Calu3 (cell line): ENCODE measurements at places on chromosomes 7 and 10. TPM values are rescaled to one million over a fixed set of nuclear protein-coding genes. Genes with fewer than 3 reads are reported as not detected.

GRCh38 chr10:63614371-63614891 is 93.2 kb downstream of the REEP3 start:
- no peak overlapping the region for H3K4me3 ChIP-seq
- no peaks in the 10 kb centered on the region for H3K27me3 ChIP-seq
- H3K36me3 ChIP-seq, result peaks cover 24% of the 10 kb centered on the region

DNA sequence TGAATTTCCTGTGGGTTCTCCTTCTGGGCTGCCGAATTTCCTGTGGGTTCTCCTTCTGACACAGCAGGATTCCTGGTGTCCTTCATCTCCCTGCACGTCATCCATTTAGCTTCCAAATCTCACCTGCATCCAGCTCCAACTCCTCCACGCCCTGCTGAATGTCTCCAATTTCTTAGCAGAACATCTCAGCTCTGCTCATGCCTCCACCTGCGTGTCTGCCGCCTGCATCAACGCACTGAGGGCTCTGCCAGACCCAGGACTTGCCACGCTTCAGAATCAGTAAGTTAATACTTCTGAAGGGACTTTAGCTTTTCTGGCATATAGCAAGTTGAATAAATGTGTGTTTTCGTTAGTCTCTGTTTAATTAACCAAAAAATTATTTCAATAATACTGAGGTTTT is 31.1 kb upstream of the VIPR2 start:
- no peak overlapping the region for H3K4me3 ChIP-seq
- H3K4me1 ChIP-seq, result no peaks in the 10 kb centered on the region
- peaks cover 5% of the 10 kb centered on the region for H3K36me3 ChIP-seq
- no peak overlapping the region for H3K27ac ChIP-seq
- no peak for DNase-seq

- no peak overlapping the region for H3K4me3 ChIP-seq
- no peaks in the 10 kb centered on the region for H3K36me3 ChIP-seq
- H3K27ac ChIP-seq, result no peak overlapping the region
- H3K27me3 ChIP-seq, result no peaks in the 10 kb centered on the region
Observed at GRCh38 chr7:42763137-42763551, 148.7 kb downstream of the C7orf25 start.

DNA sequence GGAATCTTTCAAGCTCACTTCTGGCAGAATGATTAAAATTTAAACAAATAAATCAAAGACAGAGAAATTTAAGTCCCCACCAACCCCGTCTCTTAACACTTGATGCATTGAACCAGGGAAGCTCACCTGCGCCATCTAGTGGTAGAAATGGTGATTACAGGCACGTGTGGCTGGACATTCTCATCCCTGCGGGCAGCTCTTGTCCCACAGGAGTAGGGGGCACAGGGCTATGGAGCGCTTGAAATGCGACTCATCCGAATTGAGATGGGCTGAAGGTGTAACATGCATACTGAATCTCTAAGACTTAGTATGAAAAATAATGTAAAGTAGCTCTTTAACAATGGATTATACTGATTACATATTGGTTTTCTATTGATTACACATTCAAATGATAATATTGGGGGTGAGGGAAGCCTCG is 24.8 kb upstream of the SLIT1 start:
- peaks cover 44% of the 10 kb centered on the region for H3K27me3 ChIP-seq
- H3K4me1 ChIP-seq, result no peaks in the 10 kb centered on the region
- no peak overlapping the region for H3K27ac ChIP-seq
- no peaks in the 10 kb centered on the region for H3K36me3 ChIP-seq
- peak; percentile 64 for DNase-seq

DNA sequence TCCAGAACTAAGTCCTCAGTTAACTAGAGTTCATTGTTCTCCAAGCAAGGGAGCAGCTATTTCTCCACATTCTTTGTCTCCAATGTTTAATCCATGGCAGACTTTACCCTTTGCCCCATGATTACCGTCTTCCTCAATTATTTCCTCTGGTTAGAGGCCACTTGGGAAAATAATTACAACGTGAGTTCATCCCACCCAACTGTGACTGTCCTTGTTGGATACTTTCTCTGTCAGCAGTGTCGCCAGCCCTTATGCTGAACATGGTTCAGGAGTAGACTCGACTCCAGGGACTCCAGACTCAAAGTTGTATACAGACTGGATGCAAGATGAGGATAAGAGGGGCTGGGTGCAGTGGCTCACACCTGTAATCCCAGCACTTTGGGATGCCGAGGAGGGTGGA is 17.1 kb upstream of the SEPHS1 start:
- no peak for DNase-seq
- H3K27ac ChIP-seq, result no peak overlapping the region
- no peaks in the 10 kb centered on the region for H3K36me3 ChIP-seq

- no peaks in the 10 kb centered on the region for H3K4me1 ChIP-seq
- no peaks in the 10 kb centered on the region for H3K27me3 ChIP-seq
- no peak overlapping the region for H3K4me3 ChIP-seq
- H3K27ac ChIP-seq, result no peak overlapping the region
Observed at GRCh38 chr7:145105561-145105960, 269.7 kb upstream of the TPK1 start.

GRCh38 chr7:82335927-82336326 is 107.7 kb downstream of the CACNA2D1 start:
- no peaks in the 10 kb centered on the region for H3K4me1 ChIP-seq
- H3K27ac ChIP-seq, result no peak overlapping the region
- H3K4me3 ChIP-seq, result no peak overlapping the region
- DNase-seq, result no peak
- H3K27me3 ChIP-seq, result no peaks in the 10 kb centered on the region
- no peaks in the 10 kb centered on the region for H3K36me3 ChIP-seq

- H3K27ac ChIP-seq, result peak within 1 kb of the TSS; percentile 82
- peak; percentile 83 for DNase-seq
- H3K27me3 ChIP-seq, result no peaks in the 10 kb centered on the region
- H3K4me3 ChIP-seq, result peak within 1 kb of the TSS; percentile 76
- peaks cover 8% of the 10 kb centered on the region for H3K4me1 ChIP-seq
- H3K36me3 ChIP-seq, result peaks cover 32% of the 10 kb centered on the region
Observed at GRCh38 chr10:133308421-133309099, at the start of the genes TUBGCP2 and ZNF511. TSS of gene TUBGCP2 (minus strand) at chr10:133308872. CDS start at chr10:133302941, 5,931 bp downstream. TSS of gene ZNF511 (plus strand) at chr10:133308914. CDS start at chr10:133308944, 30 bp downstream.

GRCh38 chr10:22945934-22946673 is 18.3 kb downstream of the ARMC3 start:
- no peak for DNase-seq
- H3K27me3 ChIP-seq, result no peaks in the 10 kb centered on the region
- no peak overlapping the region for H3K27ac ChIP-seq
- no peaks in the 10 kb centered on the region for H3K4me1 ChIP-seq
- no peaks in the 10 kb centered on the region for H3K36me3 ChIP-seq

- H3K27me3 ChIP-seq, result peaks cover 41% of the 10 kb centered on the region
- DNase-seq, result peak; percentile 75
- no peaks in the 10 kb centered on the region for H3K36me3 ChIP-seq
- no peak overlapping the region for H3K27ac ChIP-seq
Observed at GRCh38 chr10:117216611-117217195, 19.4 kb downstream of the KCNK18 start.

DNA sequence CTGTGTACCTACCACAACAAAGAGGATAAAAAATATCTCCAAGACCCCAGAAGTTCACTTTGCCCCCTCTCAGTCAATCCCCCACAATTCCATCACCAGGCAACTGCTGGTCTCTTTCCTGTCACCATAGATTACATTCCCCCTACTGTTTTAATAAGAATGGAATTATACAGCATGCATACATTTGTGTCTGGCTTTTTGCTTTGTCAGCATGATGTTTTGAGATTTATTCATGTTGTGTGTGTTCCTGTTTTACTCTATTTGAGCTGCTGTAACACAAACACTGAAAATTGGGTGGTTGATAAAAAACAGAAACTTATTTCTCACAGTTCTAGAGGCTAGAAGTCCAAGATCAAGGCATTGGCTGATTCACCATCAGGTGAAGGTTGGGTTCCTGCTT is 214.5 kb upstream of the IGFBP3 start:
- H3K27ac ChIP-seq, result no peak overlapping the region
- DNase-seq, result no peak

DNA sequence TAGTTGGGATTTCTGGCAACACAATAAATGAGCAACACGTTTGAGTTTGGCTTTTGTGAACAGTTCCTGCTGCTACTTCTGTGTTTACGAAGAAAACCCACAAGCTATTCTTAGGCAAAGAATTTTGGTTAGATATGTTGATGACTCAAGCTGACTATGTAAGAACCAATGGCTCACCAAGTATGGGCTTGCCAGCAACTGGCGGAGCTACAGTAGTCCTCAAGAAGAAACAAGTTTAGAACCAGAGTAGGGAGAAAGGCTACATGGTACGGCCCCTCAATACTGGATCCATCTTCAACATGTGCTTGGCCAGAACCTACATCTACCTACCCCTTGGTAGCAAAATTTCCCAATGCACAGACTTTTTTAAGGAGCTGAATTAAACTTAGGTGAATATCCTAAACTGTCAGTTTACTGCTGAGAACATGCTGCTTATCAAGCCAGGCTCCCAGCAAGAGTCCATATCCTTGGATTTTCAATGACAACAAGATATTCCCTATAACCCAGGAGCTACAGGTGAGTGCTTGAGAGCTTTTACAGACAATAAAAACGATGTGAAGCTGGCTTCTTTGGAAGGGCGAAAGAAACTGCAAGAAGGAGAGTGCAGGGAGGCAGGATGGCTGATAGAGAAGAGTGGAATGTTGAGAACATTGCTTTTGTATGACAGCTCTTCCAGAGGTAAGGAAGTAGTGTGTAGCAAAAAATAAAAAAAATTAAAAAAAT is 74.3 kb upstream of the ASAH2 start:
- H3K4me1 ChIP-seq, result peaks cover 30% of the 10 kb centered on the region
- peaks cover 6% of the 10 kb centered on the region for H3K36me3 ChIP-seq
- H3K27ac ChIP-seq, result peak overlapping the region; percentile 42

DNA sequence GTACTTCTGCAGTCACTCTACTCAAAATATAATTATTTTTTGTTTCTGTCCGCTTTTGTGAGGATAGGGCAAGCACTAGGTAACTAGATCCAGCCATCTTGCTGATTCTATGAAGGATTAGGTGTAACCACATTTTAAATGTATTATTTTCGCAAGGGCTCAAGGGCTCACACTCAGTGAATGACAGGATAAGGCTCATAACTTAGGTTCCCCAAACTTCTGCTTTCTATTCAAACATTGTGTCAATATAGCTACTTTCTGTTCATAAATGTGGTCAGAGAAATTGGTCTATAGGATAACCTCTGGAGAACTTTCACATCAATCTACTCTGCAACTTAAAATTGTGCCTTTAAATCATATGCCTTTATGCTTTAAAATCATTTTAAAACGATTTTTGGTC is 1141.2 kb downstream of the SORCS1 start:
- no peak for DNase-seq
- no peak overlapping the region for H3K4me3 ChIP-seq
- no peaks in the 10 kb centered on the region for H3K4me1 ChIP-seq
- no peak overlapping the region for H3K27ac ChIP-seq
- no peaks in the 10 kb centered on the region for H3K27me3 ChIP-seq
- no peaks in the 10 kb centered on the region for H3K36me3 ChIP-seq

DNA sequence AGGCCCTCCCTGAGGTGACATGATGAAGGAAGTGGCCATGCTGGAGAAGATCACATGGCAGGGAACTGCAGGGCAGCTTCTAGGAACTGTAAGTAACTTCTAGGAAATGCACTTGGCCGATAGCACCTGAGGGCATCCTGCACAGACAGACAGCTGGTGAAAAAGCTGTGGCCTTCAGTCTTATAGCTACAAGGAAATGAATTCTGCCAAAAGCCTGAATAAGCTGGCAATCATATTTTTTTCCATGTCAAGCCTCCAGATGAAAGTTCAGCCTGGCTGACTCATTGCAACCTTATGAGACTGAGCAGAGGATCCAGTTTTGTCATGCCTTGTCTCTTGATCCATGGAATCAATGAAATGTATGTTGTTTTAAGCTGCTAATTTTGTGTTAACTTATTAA is 91.1 kb upstream of the CACNA2D1 start:
- H3K4me1 ChIP-seq, result no peaks in the 10 kb centered on the region
- no peaks in the 10 kb centered on the region for H3K27me3 ChIP-seq
- H3K36me3 ChIP-seq, result no peaks in the 10 kb centered on the region
- no peak overlapping the region for H3K27ac ChIP-seq
- no peak overlapping the region for H3K4me3 ChIP-seq

Gene ACHE
- 3.2 and 11.3 TPM in 2 replicates for total RNA-seq

Gene POLR2J3
- total RNA-seq, result 48.3 and 56.6 TPM in 2 replicates

Gene PODXL
- 15.5 and 24.7 TPM in 2 replicates for total RNA-seq

Gene MEOX2
- 8.7 and 12.6 TPM in 2 replicates for total RNA-seq

Gene ATP6V0E2
- 27.2 and 28.8 TPM in 2 replicates for total RNA-seq

Gene GDF2
- not detected in 2 replicates for total RNA-seq

Gene OR6B1
- total RNA-seq, result not detected in 2 replicates

Gene CACNB2
- not detected in 2 replicates for total RNA-seq

Gene KIN
- total RNA-seq, result 15.0 and 16.2 TPM in 2 replicates

Gene CARD11
- total RNA-seq, result 79.2 and 87.2 TPM in 2 replicates

Gene BUB3
- 112 and 113 TPM in 2 replicates for total RNA-seq
